ENCODE measurements at places on chromosomes 3 and 15.

DNA sequence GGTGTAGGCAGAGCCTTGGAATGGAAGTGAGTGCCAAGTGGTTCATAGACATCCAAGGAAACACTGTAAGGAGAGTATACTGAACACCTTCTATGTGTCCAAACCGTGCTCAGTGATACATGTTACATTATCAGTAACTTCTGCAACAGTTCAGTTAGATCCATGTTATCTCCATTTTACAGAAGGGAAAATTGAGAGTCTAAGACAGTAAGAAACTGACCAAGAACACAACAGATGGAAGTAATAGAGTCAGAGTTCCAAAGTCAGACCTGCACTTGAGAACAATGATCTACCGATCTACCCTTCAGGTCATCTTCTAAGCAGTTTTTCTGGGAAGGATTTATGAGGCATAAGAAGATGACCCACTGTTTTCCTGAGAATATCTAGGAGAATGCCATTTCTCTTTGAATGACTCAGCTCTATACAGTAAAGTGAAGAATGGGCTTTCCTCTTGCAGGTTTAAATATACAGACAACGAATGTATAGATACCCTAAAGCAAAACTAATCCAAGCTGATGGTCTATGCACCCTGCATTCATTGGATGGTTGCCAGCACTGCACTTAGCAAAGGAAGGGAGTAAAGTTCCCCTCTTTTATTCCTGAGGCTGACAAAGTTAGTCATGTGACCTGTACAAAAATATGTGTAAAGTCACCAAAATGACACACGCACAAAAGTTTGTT is 604.1 kb upstream of the MDFIC2 start:
- DNase-seq = no peak

GRCh38 chr3:141059816-141060215 is 8.7 kb downstream of the SPSB4 start:
- DNase-seq = no peak

- DNase-seq = no peak
Observed at GRCh38 chr15:78402061-78402610, 35.9 kb upstream of the IREB2 start.

DNA sequence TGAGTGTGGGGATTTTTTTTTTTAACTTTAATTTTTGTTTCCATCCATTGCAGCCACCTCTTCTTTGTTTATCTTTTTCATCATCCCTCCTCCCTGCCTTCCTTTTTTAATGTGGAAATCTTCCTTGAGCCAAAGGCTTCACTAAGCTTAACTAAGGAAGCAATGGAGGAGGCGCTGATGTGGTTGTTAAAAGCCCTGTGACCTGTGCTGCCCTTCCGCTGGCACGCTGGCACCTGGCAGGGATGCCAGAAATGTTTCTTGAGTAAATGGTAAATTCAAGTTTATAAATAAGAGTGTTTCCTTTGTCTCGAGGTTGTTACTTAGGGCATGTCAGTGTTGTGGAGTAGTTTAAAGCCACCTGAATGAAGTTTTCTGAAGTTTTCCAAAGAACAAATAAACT is 69.4 kb downstream of the CRTC3 start:
- no peak for DNase-seq

DNA sequence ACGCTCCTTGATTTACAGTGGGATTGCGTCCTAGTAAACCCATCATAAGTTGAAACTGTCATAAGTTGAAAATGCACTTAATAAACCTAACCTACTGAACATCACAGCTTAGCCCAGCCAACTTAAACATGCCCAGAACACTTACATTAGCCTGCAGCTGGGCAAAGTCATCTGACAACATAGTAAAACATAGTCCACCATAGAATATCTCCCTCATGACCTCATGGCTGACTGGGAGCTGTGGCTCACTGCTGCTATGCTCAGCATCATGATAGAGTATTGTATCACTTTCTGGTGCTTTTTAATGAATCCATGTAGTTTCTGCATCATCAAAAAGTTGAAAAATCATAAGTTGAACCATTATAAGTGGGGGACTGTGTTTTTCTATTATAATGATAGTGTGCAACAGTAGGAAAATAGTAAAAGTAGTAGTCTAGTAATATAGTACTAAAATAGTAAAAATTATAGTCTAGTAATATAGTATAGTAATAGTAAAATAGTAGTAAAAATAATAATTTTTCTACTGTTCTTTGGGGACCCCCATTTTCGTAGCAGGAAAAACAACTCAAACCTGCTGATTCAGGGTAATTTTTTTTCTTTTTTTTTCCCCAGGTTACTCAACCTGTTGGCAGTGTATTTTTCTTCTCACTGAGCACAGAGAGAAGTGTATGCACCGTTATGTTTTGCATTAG is 233.5 kb downstream of the MYRIP start:
- DNase-seq = no peak

DNA sequence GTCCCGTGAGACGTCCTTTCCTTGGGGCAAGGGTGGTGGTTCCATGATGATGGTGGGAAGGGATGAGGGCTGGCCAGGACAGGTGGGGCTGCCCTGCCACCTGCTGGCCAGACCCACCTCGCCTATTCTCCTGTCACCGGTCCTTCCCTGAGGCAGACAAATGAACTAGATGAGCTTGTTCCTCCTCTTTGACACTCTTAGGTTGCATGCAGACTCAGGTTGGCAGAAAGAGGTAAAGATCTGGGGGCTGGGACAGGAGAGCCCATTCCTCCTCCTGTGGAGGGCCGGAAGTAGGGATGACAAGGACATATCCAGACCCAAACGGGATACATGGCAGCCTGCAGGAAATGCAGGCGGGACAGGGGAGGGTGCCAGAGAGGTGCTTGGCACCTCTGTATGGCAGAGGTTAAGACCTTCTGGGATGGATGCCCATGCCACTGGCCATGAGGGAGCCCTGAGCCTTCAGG is 38.6 kb downstream of the ACSBG1 start:
- no peak for DNase-seq

GRCh38 chr3:172153335-172153861 is 114.0 kb downstream of the FNDC3B start:
- peak; percentile 86 for DNase-seq

DNA sequence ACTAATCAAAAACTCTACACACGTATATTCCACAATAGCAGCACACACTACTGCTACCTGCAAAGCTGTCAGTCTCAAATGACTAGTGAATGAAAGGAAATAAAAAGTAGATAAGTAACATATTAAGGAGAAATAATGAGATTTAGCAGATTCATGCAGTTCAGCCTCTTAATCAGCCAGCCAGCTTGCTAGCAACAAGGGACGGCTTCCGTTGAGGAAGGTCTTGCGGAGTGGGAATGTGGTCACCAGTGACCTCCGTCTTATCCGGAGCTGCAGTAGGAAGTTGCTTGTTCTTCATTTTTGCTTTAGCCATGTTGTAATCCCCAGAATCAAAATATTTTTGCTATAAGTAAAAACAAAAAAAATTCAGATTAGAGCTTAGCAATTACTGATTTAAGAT is 17.1 kb downstream of the ARPP19 start:
- DNase-seq = no peak

- no peak for DNase-seq
Observed at GRCh38 chr3:152272771-152273242, 4.1 kb downstream of the MBNL1 start.

DNA sequence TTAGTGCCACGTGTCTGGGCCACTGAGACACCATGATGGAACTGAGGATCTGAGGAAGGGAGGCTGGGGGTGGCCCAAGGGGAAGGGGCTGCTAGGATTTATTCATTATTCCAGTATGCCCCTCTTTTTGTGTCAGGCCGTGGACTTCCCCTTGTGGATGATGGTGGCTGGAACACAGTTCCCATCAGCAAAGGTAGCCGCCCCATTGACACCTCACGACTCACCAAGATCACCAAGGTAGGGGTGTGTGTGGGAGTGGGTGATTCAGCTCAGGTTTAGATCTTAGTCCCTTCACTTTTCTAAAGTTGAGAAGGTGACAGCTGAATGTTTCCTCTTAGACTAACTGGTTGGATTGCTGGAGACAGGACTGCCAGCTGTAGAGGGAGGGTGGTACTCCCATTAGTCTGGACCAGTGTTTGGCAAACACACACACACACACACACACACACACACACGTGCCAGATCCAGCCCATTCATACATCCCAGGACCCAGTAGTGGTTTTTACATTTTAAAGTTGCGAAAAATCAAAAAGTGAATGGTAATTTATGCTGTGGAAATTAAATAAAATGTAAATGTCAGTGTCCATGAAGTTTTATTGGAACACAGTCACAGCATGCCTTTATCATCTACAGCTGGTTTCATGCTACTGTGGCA is 11.4 kb downstream of the EIF4G1 start:
- no peak for DNase-seq
